Activated T-helper 9 cell treated with anti-CD3 and anti-CD28 coated beads, Interleukin-2, amount 50 U/mL, for 16 hours (primary cell): ENCODE measurements at places on chromosomes 13 and 19.

GRCh38 chr19:42202290-42202880 is 15.1 kb downstream of the DEDD2 start:
- DNase-seq = no peak

DNA sequence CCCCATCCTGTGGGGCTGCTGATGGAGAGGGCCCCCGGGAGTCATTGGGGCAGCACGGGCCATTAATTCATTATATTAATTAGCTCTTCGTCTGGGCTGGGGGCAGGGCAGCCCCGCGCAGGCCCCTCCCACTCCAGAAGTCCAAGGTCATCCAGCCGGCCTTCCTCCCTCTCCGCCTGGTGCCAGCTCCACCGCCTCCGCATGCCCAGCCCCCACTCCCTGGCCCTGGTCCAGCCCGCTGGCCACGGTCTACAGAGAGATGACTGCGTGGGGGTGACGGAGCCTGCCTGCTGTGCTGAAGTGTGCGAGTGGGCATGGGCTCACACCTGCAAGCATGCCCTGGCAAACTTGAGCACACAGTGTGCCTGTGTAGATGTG is 8.8 kb downstream of the IGLON5 start:
- no peak for DNase-seq

- no peak for DNase-seq
Observed at GRCh38 chr19:54875506-54875905, 1.5 kb downstream of the FCAR start.

- DNase-seq = no peak
Observed at GRCh38 chr13:106566641-106567473, 1.1 kb downstream of the ARGLU1 start.

DNA sequence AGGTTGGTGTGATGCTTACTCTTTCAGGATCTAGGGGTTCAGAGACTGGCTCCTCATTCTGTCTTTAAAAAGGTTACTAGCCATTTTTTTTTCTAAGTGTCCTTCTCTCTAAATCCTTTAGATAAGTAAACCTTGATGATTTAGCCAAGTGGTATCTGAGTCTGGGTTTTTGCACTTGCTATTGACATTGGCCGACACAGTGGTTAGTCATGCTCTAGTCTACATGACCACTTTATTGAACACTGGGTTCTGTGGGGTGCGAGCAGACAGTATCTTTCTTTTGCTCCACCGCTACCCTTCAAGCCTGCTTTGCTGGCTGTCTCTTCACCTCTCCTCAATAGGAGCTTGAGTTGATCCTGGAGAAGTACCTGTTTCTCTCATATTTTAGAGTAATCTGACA is 6.2 kb upstream of the NUP58 start:
- no peak for DNase-seq

- peak; percentile 96 for DNase-seq
Observed at GRCh38 chr19:12791345-12792050, at the start of gene JUNB. Gene JUNB, plus strand, starts transcription at chr19:12791486. Its CDS starts 286 bp downstream, at chr19:12791772.

- no peak for DNase-seq
Observed at GRCh38 chr13:91639330-91639729, 240.9 kb downstream of the GPC5 start.

GRCh38 chr13:35460061-35460460 is 16.4 kb downstream of the MAB21L1 start:
- no peak for DNase-seq

GRCh38 chr13:112756081-112756480 is 66.2 kb downstream of the ATP11A start:
- no peak for DNase-seq

GRCh38 chr19:2779121-2779740 is 3.8 kb downstream of the SGTA start:
- DNase-seq = no peak
